Spinal cord (tissue), 10 donors: ENCODE measurements at places on chromosomes 1 and 21. TPM values are rescaled to one million over a fixed set of nuclear protein-coding genes. Genes with fewer than 3 reads are reported as not detected.

DNA sequence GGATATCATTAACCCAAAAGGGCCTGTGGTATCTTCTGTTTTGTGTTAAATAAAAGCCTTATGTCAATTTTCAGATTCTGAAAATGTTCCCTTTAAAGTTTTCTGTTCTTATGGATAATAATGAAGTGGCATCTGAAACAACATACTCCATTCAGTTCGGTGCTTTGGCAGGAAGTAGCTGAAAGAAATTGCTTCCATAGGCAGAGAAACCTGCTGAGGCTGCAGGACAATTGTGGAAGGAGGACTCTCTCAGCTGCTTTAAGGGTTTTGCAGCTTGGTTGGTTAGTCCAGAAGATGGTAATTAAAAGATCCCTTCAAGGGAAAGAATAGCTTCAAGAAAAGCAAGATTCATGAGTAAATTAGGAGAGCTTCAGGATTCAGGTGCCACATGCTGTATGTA, 30.5 kb upstream of the NRIP1 start:
- DNase-seq: no peak
- H3K27ac ChIP-seq: no peak overlapping the region

- peak; percentile 90 for DNase-seq
- peaks cover 4% of the 10 kb centered on the region for H3K4me1 ChIP-seq
- no peaks in the 10 kb centered on the region for H3K36me3 ChIP-seq
- peak within 1 kb of the TSS; percentile 96 for H3K27ac ChIP-seq
- peak within 1 kb of the TSS; percentile 53 for H3K4me3 ChIP-seq
- no peaks in the 10 kb centered on the region for H3K27me3 ChIP-seq
Observed at GRCh38 chr1:84301004-84301784, at the start of gene SAMD13. TSS of gene SAMD13 (plus strand) at chr1:84301708. CDS start at chr1:84303235, 1,527 bp downstream.

GRCh38 chr1:194535369-194535768, 1349.0 kb upstream of the B3GALT2 start:
- no peaks in the 10 kb centered on the region for H3K4me1 ChIP-seq
- no peak for DNase-seq
- no peaks in the 10 kb centered on the region for H3K36me3 ChIP-seq
- H3K27me3 ChIP-seq: no peaks in the 10 kb centered on the region
- no peak overlapping the region for H3K4me3 ChIP-seq

MRPL20 gene
- 56.9 TPM for total RNA-seq

NR0B2 gene
- not detected for total RNA-seq
